Activated CD4-positive, alpha-beta T cell treated with anti-CD3 and anti-CD28 coated beads, Interleukin-2, amount 50 U/mL, for 48 hours (primary cell): ENCODE measurements at places on chromosomes 3 and 15.

GRCh38 chr3:58824777-58825176, 158.2 kb upstream of the FAM3D start:
- no peak for DNase-seq

GRCh38 chr3:171443211-171443957, 16.8 kb downstream of the TNIK start:
- no peak for DNase-seq

- no peak for DNase-seq
Observed at GRCh38 chr3:36164400-36164799, 215.9 kb upstream of the STAC start.

GRCh38 chr3:148646126-148646665, 51.5 kb upstream of the AGTR1 start:
- no peak for DNase-seq

- no peak for DNase-seq
Observed at GRCh38 chr3:68878962-68879361, 53.4 kb downstream of the TAFA4 start.

DNA sequence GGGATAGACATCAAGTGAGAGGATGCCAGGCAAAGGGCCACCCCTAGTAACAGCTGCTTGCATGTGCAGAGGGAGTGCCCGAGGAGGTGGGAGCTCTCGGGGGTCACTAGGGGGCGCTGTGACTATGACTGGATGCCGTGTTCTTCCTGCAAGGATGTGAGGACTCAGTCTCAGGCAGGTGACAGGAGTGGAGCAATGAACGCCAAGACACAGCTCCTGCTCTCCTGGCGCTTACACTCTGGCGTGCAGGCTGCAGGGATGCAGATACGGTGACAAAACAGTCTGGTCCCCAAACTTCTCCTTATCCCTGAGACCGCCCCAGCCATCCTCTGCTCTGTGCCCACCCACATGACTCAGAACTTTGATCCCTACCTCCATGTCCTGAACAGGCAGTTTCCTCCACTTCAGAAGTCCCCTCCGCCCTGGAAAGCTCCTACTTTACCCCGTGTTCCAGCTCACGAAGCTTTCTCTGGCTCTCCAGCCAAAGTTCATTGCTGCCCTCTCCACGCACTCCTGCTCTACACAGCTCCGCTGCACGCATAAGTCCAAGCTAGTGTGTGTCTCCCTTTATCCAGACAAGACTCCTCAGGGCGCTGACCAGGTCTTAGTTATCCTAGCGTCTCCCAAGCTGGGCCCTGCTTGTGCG, 14.7 kb downstream of the RHOV start:
- peak; percentile 94 for DNase-seq

DNA sequence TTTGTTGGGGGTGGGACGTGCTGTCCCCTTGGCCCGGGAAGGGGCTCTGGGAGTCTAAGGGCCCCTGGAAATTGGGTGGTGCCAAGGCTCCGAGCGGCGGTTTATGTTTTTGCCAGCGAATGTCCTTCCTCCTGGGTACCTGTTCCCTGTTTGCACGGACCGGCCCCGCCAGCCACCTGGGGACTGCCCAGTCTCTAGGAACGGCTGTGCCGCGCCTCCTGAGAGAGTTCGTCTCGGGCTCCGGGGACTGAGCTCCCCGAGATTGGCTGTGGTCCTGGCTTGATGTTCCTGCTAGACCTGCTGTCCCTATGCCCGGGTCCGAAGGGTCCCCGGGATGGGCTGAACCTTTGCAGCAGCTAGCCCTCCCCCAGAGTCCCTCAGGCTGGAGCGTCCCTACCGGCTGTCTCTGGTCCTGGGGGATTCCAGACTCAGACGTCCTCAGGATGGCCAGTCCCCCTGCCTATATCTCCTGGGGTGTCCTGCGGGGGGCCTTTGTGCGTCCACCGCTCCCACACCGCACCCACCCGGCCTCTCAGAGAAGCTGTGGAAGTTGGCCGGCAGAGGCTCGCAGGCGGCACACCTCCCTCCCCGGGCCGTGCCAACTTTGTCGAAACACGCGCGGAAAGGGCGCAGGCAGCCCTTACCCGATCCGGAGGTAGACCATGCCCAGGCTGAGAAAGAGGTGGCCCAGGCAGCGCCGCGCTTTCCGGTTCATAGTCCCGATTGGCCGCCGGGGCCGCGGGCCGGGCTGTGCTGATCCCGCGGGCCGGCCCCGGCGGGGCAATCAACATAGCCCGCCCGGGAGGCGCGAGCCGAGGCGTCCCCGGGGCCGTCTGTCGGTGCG, 547 bp downstream of the WNT7A start:
- peak; percentile 38 for DNase-seq

GRCh38 chr3:3875491-3875890, 76.3 kb downstream of the LRRN1 start:
- no peak for DNase-seq

GRCh38 chr15:52232327-52232726, 41.1 kb upstream of the GNB5 start:
- no peak for DNase-seq

- no peak for DNase-seq
Observed at GRCh38 chr3:135460273-135460672, 505.3 kb upstream of the PPP2R3A start.

DNA sequence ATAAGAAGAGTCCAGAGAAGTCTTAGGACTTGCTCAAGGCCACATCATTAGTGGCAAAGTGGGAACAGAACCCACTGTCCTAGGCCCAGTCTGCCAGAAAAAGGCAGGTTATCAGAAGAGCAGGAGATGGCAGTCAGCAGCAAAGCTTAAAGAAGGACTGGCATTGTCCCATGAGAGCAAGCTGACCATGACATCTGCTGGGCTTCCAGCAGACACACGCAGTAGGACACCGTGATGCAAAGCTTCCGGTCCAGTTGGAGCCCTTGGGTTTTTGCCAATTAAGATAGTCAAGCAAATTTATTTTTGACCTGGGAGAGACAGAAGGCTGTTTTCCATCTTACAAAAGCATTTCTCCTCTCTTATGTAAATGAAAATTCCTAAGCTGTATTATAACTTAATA, 42.1 kb downstream of the ZBTB38 start:
- DNase-seq: no peak

- DNase-seq: no peak
Observed at GRCh38 chr15:37872661-37873060, 61.8 kb upstream of the TMCO5A start.

GRCh38 chr3:59161048-59161447, 111.2 kb upstream of the CFAP20DC start:
- DNase-seq: no peak

- DNase-seq: no peak
Observed at GRCh38 chr3:13289771-13290285, 130.3 kb downstream of the NUP210 start.

- no peak for DNase-seq
Observed at GRCh38 chr3:39801216-39801615, 8.2 kb upstream of the MYRIP start.

GRCh38 chr3:175057401-175057800, 198.3 kb downstream of the NAALADL2 start:
- no peak for DNase-seq

DNA sequence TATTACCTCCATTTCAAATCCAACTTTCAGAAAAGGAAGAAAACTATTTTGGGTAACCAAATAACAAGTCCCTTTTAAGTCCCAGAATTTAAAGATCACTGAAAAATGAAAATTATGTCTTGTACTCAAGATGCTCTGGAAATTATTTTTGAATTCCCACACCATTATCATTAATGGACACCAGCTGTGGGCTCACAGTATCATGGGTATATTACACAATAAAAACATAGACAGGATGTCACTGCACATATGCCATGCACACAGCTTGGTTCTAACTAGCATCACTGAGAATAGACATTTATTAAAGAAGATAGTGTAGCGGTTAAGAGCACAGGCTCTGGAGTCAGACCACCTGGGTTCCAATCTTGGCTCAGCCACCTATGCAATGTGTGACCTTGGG, 130.4 kb downstream of the FRMD5 start:
- no peak for DNase-seq

DNA sequence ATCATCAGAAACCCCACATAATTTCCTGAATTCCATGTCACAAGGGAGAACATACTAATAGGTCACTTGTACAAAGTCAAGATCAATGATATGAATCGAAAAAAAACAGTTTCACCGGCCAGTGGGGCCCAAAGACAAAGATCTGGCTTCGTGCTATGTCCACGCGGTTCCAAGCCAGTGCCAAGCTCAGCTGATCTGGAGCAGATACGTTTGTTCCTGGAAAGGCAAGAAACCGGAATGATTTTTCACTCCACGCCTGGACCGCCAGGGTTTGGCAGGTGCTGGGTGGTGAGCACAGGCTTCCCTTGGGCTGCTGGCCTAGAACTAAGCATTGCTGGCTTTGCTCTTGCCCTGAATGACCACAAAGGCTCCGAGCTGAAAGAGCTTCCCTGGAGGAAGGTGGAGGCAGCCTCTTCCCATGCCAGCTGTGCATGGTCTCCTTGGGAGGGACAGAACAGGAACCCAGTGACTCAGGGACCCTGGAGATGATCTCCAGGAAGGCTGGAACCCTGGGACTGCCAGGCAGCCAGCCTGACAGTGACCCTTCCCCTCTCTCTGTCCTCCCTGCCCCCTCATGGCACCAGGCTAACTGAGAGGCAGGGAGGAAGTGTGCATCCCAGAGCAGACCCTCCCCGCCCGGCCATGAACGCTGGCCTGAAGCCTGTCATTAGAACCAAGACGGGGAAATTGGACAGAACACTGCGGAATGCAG, 40.9 kb downstream of the TRPM1 start:
- no peak for DNase-seq

DNA sequence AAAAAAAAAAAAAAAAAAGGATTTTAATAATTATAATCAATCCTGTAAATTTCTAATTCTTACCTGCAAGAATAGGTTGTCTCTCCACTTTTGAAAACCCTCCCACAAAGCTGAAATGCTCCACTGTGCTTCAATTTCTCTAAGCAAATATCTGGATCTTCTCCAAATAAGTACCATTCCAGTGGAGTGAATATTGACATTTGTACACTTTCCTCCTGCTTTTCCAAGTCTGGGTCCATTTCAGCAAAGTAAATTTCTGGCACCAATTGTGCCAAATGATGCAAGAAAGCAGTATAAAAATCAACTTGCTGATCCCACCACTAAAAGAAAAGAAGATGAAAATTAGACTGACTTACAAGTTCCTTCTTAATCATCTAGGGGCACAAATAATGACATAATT, 19.9 kb downstream of the UBR1 start:
- no peak for DNase-seq

DNA sequence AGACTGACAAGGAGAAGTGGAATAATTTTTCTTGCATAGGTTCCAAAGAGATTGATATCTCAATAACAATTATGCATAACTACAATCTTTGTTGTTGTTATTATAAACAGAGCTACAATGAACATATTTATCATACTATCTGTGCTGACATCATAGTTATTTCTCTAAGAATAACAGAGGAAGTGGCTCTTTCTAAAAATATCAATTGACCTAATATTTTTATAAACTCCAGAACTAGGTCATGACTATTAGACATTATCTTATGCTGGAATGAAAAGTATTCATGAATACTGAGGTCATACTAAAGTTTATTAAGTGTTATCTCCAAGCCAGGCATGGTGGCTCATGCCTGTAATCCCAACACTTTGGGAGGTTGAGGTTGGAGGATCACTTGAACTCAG, 114.1 kb downstream of the DCLK3 start:
- DNase-seq: no peak

DNA sequence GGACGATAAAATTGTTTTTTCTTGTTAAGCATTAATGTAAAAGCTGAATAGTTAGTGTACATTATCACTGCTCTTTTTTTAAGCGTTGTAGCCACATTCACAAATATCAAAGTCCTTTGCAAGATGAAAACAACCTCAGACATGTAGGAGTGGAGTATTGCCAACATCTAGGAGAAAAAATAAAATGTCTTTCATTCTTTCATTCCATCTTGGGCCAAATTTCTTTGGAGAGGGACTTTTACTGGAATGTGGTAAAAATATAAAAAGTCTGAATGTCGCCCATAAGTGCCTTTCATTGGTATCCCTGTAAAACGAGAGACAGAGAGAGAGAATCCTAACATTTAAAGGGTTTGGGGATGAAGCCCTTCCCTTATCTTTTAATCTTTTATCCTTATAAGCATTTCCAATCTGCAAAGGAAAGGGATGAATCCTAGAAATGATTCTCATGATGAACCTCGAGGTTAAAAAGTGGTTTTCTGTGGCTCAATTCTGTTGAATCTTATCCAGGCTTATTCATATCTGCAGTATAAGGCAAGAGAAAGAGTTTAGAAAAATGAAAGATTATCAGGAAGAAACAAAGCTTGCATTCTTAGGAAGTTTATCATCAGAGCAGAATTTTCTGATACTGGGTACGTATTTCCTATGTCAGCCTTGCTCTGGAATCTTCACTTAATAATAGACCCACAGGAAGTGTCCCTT, 1031.7 kb downstream of the MCTP2 start:
- no peak for DNase-seq

- no peak for DNase-seq
Observed at GRCh38 chr3:64150623-64151207, 74.6 kb downstream of the PRICKLE2 start.

DNA sequence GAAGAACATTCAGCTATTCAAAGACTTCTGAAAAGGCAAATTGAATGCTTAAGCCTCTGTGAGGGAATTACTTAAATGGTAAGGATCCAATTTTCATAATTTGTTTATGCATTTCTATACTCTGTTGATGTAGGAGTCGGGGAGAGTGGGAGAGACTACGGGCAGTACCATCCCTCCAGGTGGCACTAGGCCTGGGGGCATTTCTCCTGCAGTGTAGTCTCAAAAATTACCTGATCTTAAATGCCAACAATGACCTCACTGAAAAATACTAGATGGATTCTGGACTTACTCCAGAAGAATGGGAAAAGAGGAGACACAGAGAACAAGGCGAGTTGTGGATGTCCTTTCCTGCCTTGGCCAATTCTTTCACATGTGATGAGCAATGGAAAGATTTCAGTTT, 77.8 kb upstream of the PLXND1 start:
- DNase-seq: no peak

GRCh38 chr3:146160321-146160963, 542 bp downstream of the PLOD2 start:
- DNase-seq: peak; percentile 19

DNA sequence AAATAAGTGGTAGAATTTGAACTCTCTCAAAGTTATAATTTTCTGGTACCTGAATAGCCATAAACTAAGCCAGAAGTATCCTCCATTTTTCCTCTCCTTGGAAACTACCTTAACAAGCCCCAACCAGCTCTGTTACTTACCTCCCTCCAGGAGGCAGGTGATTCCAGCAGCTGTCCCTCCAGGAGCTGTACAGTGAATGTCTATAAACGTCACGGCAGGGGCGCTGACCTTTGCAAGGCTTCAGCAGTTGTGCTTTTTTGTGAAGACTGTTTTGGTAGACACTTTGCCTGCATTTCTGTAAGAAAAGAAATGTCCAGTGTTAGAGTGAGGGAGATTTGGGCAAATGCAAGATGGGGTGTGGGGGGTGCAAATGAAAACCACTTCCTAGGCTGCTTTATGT, 67.2 kb downstream of the LEO1 start:
- DNase-seq: no peak

DNA sequence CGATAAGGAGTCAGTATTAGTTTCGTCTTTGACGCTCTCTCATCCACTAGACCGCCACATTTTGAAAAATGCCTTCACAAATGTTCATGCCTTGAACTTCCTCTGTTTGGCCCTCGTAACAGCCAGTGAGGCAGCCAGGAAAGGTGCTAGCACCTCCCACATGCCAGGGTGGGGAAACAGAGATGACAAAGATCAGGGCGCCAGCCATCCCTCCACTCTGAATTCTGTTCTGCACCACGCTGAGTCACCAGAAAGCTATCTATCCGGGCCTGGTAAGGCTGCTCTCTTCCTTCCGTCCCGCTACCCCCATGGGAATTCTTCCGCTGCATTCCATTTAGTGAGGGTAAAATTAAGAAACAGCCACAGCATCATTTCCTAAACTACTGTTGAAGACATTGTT, 31.3 kb upstream of the BCL2L10 start:
- no peak for DNase-seq

- no peak for DNase-seq
Observed at GRCh38 chr3:51384055-51384725, 901 bp upstream of the MANF start.
